ENCODE measurements at places on chromosomes 2 and 18. TPM values are rescaled to one million over a fixed set of nuclear protein-coding genes. Genes with fewer than 3 reads are reported as not detected.

The RAMP1 gene
- 4.4 TPM for total RNA-seq

The LINC00305 gene
- not detected for total RNA-seq

The DUSP11 gene
- total RNA-seq, result 25.6 TPM

The SERPINB5 gene
- not detected for total RNA-seq

The SATB2 gene
- total RNA-seq, result 0.34 TPM
